Cardiac fibroblast (primary cell): ENCODE measurements at places on chromosomes 1 and 21.

DNA sequence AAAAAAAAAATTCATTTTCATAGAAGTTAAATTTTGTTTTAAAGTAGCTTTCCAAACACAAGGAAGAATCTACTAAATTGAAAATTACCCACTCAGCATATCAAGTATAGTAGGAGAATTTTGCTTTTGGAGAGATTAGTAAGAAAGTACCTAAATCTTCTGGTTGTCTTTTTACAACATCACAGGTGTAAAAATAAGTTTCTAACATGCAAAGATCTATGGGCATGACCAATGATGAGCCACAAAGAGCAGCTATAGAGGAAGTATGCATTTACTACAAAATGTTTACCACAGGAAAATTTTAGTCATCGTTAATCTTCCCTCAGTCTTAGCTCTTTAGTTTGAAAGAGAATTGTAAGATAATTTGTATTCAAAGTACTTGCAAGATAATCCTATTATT, 28.1 kb downstream of the ANGPTL3 start:
- peak; percentile 6 for DNase-seq

GRCh38 chr1:29708381-29708780, 472.1 kb downstream of the PTPRU start:
- no peak for DNase-seq

GRCh38 chr1:94922761-94923331, 4.1 kb downstream of the CNN3 start:
- peak; percentile 69 for DNase-seq

DNA sequence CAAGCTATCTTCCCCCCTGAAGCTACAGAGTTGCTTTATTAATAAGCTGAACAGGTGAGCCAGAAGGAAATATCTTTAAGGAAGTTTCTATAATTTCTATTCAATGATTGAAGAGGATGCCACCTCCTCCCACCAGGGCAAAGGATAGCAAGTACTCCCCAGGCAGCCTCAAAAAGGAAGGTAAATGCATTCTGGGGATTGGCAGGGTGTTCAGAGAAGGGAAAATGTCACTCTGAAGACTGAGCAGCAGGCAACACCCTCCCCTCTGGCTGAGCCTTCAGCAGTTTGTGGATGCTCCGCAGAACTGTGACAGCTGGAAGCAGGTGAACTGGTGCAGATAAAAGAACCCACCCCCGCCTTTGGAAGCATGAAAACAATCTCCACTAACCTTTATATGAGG, 140.8 kb downstream of the BRINP2 start:
- no peak for DNase-seq

- DNase-seq = no peak
These were observed 13.9 kb downstream of the CRYBG2 start for GRCh38 chr1:26340047-26340481.

- peak; percentile 86 for DNase-seq
These were observed 45.3 kb downstream of the HHAT start for GRCh38 chr1:210373878-210374599.

GRCh38 chr1:52551507-52552235, 1.2 kb downstream of the TUT4 start:
- DNase-seq = peak; percentile 58

- DNase-seq = no peak
These were observed 769 bp downstream of the NTPCR start for GRCh38 chr1:232951180-232951579.

- no peak for DNase-seq
These were observed 15.5 kb upstream of the PRDM16 start for GRCh38 chr1:3053366-3053980.

DNA sequence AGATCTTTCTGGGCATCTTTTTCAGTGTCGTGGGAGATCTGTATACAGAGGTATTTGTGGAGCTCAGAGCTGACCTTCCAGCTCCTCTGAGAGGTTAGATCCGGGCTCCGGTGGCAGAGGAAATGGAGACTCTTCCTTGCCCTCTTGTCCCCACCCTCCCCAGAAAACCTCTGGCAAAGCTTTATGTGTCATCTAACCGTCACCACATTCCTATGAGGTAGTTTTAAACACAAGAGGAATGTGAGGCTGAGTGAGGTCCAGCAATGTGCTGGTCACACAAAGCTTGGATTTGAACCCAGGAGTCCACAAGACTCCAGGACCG, 1.2 kb downstream of the CD160 start:
- peak; percentile 90 for DNase-seq

GRCh38 chr1:48741380-48741779, 35.3 kb downstream of the BEND5 start:
- no peak for DNase-seq

GRCh38 chr1:199176713-199177112, 537.9 kb downstream of the PTPRC start:
- no peak for DNase-seq

- DNase-seq = peak; percentile 42
These were observed 1.5 kb downstream of the ENAH start for GRCh38 chr1:225651376-225651871.

- no peak for DNase-seq
These were observed 132.4 kb downstream of the DSCAM start for GRCh38 chr21:40714536-40714935.

DNA sequence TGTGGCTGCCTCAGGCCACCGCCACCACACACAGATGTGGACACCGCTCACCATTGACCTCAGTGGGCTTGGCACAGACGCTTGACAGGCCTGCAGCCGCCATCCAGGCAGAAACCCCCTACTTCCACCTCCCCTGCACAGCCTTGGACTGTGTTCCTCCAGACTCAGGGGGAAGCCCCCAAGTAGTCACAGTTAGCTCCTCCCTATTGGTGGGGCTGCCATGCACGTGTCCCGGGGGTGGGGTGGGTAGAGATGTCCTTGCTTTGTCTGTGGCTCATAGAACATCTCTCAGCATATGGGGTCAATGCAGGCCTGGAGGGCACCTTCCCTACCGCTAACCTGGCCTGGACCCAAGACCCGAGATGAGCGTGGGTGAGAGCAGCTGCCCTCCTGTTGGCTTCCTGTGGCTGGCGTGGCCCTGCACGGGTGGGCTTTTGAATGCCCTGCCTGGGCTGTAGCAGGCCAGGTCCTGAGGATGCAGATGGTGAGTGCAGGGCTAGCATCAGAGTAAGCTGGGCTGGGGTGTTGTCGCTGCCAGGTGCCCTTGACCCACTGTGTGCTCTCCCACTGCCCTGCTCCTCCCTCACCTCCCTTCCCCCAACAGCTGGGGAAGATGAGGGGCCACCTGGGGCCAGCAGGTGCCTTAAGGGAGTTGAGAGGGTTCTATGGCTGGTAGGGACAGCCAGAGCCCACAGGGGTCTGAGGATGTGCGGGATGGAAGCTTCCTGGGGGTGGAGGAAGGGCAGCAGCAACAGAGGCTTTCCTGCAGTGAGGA, 6.2 kb downstream of the CROCC start:
- DNase-seq = no peak

DNA sequence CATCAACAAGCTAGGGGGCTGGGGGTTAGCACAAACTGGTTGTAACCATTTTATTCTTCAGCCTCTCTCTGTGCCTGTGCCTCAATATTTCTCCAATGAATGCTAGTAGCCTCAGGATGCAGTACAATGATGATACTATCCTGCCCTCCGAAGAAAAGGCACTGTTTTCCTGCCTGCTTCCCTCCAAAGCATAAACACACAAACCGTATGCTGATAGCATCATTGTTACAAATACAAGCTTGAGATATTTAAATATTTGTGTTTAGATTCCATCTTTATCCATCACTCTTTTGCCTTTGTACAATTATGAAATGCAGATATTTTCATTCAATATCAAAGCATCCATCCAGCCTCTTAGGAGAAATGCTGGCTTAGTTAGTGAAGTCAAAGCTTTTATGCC, 404.8 kb downstream of the DUSP10 start:
- no peak for DNase-seq

DNA sequence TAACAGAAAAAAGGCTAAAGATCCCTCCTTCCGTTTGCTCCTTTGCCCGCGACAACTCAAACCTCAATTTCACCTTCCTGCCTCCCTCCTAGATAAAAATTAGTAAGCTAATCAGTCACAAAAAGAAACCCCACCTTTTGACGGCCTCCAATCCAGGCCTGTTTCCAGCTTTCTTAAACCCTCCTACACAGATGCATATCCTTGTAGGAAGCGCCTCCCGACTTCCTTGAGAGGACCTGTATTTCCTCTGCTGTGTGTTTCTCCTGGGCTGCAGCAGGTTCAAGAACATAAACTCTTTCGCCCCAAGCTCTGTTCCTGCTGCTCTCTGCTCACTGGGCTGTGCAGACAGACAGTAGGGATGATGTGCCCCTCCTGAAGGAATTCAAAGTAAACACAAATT, 168.8 kb downstream of the CYYR1 start:
- DNase-seq = no peak

GRCh38 chr1:109605381-109605780, 14.0 kb downstream of the GNAT2 start:
- DNase-seq = no peak

GRCh38 chr1:9767964-9768668, 55.6 kb downstream of the CLSTN1 start:
- DNase-seq = no peak

- DNase-seq = peak; percentile 1
These were observed 99.8 kb downstream of the SNX7 start for GRCh38 chr1:98761219-98761865.

DNA sequence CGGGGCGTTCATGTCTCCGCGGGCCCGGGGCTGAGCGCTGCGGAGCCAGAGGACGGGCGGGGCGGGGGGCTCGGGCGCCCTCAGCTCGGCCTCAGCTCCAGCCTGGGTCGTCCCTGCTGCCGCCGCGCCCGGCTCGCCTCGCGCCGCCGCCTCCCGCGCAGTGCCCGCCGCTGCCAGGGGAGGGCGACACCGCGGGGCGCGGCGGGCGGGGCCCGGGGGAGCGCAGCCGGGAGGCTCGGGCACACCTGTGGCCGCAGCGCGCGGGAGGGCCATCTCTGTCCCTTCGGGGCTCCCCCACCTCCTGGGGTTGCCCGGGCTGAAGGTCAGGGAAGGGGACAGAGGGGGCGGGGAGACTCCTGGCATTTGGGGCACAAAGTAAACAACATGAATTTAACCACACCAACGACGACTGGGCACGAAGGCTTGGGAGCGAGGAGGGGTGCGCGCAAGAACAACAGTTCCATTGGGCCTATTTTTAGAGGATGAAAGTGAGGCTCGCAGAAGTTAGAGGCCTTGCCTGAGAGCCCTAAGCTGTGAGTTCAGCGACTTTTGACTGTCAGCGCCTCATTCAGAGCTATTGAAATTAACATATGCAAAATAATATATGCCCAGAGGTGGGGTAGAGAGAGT, at the start of gene FAM131C:
Gene FAM131C (minus strand): TSS at position 162 of the 630 bp plus-strand sequence. CDS start 209 bp downstream, outside the sequence.
- no peak for DNase-seq

DNA sequence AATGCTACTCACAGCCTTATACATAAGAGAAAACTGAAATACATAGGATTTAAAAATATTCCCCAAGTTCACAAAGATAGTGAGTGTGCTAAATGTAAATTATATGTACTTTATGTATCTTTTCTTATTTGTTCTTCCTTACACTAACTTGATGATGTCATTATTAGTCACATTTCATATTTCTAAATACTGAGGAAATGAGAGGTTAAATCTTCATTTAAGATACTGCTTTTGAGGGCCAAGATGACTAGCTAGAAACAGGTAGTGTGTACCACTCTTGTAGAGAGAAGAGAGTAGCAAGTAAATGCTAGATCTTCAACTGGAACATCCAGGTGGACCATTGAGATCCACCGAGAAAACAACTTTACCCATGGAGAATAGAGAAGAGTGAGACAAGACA, 29.8 kb downstream of the PYHIN1 start:
- DNase-seq = no peak

GRCh38 chr1:39490596-39491145, 765 bp upstream of the BMP8A start:
- DNase-seq = no peak

- DNase-seq = no peak
These were observed 10.3 kb downstream of the TTC34 start for GRCh38 chr1:2791027-2791760.

- DNase-seq = no peak
These were observed 73.3 kb upstream of the TINAGL1 start for GRCh38 chr1:31502926-31503511.

GRCh38 chr1:147722124-147722523, 38.3 kb downstream of the GJA5 start:
- no peak for DNase-seq

- no peak for DNase-seq
These were observed 24.1 kb downstream of the FAM163A start for GRCh38 chr1:179767177-179767581.

DNA sequence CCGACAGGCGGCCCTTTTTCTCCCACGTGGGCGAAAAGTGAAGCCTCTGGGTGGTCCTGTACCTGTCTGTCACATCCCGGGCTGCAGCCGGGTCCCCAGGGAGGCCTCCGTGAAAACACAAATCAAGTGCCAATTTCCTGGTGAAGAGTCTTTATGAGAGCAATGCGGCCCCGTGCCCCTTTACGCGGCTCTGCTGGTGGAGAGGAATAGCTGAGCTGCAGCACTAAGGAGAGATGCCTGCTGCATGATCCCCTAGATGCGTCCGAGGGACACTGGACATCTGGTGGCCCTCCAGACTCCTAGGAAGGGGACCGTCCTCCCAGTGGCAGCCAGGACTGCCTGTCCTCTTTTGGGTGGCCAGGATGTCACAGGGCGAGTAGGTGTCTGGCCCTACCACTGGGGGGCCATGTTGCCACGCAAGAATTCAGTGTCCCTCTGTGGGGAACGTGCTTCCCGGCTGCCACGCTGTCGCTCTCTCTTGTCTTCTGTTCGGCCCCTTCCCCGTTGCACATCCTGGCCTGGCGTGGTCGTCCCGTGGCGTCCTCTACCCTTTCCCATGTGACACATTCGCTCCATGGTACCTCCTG, 38.7 kb downstream of the COL18A1 start:
- no peak for DNase-seq

GRCh38 chr1:234617986-234618736, 8.2 kb upstream of the IRF2BP2 start:
- DNase-seq = peak; percentile 89

GRCh38 chr21:38499296-38499695, 1.0 kb upstream of the ERG start:
- peak; percentile 62 for DNase-seq

DNA sequence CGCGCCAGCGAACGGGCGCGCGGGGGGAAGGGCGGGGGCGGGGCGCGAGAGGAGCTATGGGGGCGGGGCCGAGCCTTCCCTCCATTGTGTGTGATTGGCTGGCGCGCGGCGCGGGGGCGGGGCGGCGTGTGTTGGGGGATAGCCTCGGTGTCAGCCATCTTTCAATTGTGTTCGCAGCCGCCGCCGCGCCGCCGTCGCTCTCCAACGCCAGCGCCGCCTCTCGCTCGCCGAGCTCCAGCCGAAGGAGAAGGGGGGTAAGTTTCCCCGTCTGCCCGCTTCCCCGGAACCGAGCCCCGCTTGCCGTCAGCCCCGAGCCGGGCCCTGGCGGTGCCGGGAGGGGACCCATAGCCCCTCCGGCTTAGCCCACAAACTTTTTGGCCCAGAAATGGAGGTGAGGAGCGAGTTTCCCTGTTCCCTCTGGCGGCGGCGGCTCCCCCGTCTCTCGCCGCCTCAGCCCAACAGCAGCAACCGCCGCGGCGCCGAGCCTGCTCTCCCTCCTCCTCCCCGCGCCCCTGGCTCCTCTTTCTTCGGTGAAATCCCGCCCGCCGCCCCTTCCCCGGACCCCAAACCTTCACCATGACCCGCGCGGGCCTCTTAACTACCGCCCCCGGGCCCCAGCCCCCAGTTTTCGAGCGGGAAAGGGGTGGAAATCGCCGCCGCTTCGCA, at the start of gene H3-3A:
Gene H3-3A (plus strand): TSS at position 159 of the 666 bp plus-strand sequence. CDS start 1,636 bp downstream, outside the sequence.
- peak; percentile 96 for DNase-seq

- DNase-seq = no peak
These were observed 103.3 kb downstream of the DUSP10 start for GRCh38 chr1:221638595-221638994.
